ENCODE measurements at places on chromosomes 5 and 9.

DNA sequence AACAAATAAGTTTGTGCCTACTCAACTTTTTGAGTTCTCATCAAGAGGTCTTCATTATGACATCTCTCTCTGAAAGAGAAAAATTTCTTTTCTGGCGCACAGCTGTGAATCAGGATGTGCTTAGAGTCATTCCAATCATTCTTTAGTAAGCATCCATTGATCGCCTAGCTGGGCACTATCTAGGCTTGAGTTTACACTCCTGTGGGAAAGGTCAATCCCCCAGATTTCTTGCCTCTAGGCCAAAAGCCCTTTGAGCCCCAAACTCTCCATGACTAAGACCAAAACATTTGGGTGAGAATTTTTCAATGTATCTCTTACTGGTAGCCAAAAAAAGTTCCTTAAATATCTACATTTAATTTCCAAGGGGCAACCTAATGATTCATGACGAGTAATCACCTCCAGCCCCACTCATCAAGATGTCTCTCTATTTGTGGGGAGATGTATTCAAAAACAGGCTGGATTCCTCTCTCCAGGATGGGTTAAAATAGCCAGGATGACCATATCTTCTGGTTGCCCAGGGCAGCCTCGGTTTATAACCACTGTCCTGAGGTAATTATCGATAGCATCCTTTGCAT lies 101.7 kb downstream of the GNA14 start:
- no peak for DNase-seq

DNA sequence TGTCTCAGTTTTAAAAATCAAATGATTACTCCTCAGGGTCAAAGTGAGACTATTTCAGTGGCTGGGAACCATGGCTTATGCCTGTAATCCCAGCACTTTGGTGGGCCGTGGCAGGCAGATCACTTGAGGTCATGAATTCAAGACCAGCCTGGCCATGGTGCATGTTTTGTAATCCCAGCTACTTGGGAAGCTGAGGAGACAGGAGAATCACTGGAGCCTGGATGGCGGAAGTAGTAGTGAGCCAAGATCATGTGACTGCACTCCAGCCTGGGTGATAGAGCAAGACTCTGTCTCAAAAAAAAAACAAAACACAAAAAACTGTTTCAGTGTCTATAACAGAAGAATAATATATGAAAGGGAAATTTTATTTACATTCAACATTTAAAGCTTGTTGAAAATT lies 182.9 kb downstream of the ARHGEF28 start:
- DNase-seq, result no peak

GRCh38 chr9:86513429-86513828 lies 159.2 kb upstream of the TUT7 start:
- DNase-seq, result no peak

- no peak for DNase-seq
Observed at GRCh38 chr5:151487544-151487943, 40.1 kb downstream of the SLC36A1 start.

- peak; percentile 91 for DNase-seq
Observed at GRCh38 chr9:109012009-109012875, 1.1 kb downstream of the CTNNAL1 start.

- DNase-seq, result no peak
Observed at GRCh38 chr9:70678153-70678552, 263.7 kb upstream of the KLF9 start.

GRCh38 chr5:5381310-5381913 lies 41.1 kb upstream of the ICE1 start:
- no peak for DNase-seq

DNA sequence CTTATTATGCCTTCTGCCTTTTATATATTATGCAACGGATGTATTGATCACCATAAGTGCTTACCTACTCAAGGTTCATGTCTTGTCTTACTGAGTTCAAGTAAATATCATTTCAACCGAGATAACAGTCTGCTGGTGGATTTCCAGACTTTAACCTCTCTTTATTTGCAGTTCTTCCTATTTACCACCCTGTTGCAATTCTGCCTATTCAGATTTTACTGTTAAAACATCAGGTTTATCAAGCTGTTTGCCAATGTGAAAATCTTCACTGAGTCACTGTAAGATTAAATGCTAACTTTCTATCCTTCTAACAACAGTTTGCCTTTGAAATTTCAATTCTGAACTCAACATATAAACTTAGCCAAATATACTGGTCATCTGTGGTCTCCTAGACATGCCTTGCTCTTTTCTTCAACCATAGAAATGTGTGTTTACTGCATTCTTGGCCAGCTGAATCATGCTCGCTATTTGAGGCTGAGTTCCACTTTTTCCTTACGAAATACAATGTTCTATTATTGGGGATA lies 471.7 kb upstream of the RORB start:
- peak; percentile 52 for DNase-seq

DNA sequence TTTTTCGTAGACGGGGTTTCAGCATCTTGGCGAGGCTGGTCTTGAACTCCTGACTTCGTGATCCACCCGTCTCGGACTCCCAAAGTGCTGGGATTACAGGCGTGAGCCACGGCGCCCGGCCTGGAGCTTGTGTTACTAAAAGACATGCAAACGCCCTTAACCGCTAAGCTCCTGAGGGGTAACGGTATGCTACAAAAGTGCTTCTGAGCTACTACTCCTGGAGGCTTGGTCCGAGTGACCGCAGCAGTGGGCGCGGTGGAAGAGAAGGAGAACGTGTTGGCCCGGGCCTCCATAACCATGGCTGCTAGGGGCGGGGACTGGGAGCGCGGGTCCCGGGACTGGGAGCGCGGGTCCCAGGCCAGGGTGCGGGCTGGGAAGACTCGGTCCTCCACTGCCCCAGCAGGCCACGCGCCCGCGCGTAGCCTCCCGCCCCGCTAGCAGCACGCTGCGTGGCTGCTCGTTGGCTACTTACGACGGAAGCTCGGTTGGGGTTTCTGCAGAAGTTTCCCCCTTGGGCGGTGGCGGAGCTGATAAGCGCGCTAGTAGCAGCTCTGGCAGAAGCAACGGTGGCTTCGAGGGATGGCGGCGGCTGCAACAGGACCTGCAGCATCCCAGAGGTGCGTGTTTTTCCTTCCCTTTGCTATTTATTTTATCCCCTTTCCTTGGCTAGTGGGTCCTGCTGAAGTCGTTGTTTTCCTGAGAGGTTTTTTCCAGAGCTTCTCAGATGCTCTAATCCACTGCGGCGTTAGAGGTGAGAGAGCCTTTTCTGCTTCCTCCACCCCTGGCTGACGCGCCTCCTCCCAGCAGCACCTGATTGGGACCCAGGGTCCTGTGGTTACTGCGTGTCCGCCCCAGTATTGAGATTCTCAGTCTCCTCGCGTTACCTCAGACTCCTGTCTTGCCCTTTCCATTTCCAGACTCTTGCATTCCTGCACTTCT lies 69.2 kb upstream of the CCDC180 start:
- peak; percentile 78 for DNase-seq

- no peak for DNase-seq
Observed at GRCh38 chr9:34506623-34507022, 16.2 kb downstream of the ENHO start.

GRCh38 chr5:145362266-145362665 lies 472.9 kb downstream of the PRELID2 start:
- peak; percentile 90 for DNase-seq

DNA sequence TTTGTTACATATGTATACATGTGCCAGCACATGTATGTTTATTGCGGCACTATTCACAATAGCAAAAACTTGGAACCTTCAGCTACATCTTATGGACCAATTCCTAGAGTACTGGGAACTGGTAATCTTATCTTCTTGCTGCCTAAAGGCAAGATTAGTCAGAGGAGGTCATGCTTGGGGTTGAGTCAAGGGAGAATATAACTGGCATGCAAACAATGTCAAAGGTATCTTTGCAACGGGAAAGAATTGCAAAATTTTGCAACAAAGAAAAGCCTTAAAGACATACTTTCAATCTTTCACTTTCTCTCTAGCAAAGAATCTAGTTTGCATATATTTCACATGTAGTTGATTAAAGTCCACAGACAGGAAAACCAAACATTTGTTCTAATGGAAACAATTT lies 145.2 kb downstream of the EDIL3 start:
- DNase-seq, result no peak

DNA sequence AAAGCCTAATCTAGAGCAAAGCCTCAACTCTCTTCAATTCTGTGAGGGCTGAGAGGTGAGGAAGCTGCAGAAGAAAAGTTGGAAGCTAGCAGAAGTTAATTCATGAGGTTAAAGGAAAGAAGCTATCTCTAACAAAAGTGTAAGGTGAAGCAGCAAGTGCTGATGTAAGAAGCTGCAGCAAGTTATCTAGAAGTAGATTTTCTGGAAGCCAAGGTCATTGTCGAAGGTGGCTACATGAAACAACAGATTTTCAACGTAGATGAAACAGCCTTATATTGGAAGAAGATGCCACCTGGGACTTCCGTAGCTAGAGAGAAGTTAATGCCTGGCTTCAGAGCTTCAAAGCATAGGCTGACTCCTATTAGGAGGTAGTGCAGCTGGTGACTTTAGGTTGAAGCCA lies 42.0 kb downstream of the SREK1 start:
- no peak for DNase-seq

DNA sequence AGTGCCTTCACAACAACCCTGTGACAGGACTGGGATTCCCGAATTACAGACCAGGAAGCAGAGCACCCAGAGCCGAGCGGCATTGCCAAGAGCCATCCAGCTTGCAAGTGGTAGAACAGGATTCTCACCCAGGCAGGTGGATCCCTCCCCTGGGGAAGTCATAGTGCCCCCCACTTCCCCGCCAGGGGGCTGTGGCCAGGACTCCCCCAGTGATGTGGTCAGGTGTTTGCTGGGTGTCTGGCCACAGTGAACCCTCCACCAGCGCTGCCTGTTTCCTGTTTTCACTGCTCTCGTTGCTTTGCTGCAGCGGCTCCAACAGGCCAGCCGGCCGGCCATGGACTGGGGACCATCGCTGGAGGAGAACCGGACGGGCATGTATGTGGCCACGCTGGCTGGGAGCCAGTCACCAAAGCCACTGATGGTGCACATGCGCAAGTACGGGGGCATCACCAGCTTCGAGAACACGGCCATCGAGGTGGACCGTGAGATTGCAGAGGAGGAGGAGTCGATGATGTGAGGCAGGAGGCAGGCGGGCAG lies 19.3 kb downstream of the SLC6A7 start:
- no peak for DNase-seq

DNA sequence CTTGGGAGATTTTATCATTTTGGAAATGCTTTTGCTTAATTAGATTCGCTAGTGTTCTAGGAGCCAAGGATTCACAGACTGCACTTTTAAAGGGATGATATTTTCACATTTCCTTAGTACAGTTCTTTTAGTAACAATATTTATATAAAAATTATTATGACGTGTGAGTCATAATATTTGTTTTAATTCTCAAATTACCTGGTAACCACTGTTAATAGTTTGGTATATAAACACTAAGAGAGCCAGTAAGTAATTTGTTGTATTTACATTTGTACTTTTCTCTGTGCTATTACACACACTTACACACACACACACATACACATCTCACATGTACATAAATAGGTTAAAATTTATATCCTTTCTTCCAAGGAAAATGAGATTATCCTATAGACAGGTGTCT lies 58.8 kb upstream of the RAD23B start:
- DNase-seq, result no peak

DNA sequence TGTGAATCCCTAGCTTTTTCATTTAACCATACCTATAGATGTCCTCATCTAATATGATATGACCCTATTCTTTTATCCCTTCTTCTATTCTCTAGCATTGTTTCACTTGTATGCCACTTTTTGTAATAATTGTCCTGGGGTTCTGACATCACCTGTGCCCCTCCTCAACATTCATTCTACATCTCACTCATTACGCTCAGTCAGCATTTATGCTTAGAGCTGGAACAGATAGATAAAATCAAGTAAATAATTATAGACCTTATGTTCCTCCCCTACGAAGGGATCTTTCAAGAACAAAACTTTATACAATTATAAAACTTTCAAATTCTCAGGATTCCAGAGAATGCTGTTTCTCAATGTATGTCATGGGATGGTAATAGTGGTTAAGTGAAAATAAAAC lies 18.0 kb downstream of the GABRA6 start:
- DNase-seq, result no peak

GRCh38 chr5:52810426-52810825 lies 22.7 kb downstream of the ITGA1 start:
- peak; percentile 15 for DNase-seq

GRCh38 chr5:80516826-80517225 lies 28.9 kb downstream of the FAM151B start:
- DNase-seq, result peak; percentile 64

GRCh38 chr5:35438288-35438687 lies 179.4 kb upstream of the SPEF2 start:
- no peak for DNase-seq

- no peak for DNase-seq
Observed at GRCh38 chr5:129945028-129945427, 40.8 kb downstream of the CHSY3 start.

GRCh38 chr5:88667496-88668201 lies 215.3 kb downstream of the MEF2C start:
- no peak for DNase-seq

DNA sequence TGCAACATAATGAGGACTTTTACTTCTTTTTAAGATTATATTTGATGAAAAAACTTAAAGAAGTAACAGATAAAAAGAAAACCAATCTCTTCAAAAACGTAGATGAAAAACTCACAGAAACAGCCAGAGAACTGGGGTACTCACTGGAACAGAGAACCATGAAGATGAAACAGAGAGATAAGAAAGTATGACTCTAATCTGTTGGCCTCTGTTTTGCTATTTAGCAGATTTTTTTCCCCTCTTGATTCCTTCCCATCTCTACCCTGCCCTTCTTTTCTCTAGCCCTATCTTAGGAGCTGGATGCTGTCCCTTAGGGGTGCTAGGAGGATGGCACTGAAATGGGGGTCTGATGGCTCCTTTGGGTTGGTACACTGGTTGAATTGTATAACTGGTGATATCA lies 97.5 kb upstream of the FREM1 start:
- DNase-seq, result no peak

DNA sequence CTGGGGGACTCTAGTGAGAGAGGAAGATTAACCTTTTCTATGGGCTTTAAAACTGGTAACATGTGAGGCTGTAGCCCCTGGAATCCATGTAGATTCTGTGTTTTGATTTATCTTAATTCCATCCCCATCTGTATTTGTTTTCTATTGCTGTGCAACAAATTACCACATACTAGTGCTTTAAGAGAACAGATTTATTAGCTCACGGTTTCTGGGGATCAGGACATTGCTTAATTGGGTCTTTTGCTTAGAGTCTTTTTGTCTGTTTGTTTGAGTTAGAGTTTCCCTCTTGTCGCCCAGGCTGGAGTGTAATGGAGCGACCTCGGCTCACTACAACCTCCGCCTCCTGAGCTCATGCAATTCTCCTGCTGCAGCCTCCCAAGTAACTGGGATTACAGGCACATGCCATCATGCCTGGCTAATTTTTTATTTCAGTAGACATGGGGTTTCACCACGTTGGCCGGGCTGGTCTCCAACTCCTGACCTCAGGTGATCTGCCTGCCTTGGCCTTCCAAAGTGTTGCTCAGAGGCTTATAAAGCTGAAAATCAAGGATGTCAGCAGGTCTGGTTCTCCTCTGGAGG lies 29.9 kb upstream of the GNA14 start:
- DNase-seq, result no peak

DNA sequence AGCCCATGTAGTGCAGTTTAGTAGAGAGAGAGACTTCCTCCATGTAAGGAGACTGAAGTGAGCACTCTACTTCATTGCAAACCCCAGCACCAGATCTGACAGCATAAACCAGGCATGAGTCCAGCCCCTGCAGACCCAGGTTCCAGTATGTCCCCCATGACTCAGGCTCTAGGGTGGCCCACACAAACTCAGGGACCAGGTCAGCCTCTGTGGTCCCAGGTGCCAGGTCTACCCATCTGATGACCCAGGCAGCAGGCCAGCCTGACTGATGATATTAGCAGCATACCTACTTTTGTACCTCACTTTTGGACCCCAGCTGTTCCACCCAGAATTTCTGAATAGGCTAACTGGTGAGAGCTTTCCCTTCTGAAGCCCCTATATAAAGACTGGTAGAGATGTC lies 647.8 kb downstream of the ANXA1 start:
- no peak for DNase-seq
